ENCODE measurements at places on chromosomes 12 and 14.

DNA sequence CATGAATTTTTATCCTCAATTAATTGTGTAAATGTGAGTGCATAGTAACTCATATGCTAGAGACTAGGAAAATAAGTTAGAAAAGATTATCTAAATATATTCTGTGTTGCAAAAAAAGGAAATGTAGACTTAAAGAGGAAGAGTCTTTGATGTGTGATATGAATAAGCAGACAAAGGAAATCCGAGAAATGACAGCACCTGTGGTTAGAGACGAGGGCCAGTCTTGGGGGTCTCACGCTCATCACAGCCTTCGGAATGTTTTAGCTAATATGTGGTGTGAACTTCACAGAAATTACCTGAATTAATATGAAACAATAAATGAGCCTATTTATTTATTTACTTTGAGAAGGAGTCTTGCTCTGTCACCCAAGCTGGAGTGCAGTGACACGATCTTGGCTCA is 11.6 kb downstream of the ATP6V0A2 start:
- DNase-seq = no peak

DNA sequence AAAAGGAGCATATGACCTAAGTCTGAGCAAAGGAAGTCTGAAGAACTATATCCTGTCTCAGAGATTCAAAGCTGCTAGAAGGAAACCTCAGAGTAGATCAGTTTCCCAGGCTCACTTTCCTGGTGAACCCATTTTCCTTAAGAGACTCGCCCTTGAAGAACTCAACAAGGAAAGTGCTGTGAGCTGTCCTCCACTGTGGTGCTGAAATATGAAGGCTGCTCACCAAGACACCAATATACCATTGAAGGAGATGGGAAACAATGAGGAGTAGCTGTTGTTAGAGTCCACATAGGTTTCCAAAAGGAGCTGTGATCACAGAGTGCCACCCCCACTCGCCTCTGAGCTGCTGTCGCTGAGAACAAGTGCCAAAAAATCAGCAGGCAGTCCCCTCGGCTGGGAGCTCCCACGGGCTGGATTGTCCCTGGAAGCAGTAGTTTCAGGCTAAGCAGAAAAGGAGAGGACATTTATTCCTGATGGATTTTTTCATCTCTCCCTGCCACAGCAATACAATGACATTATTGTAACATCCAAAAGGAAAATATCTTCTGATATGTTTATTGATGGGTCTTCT is 282.1 kb downstream of the RPS29 start:
- peak; percentile 34 for DNase-seq

DNA sequence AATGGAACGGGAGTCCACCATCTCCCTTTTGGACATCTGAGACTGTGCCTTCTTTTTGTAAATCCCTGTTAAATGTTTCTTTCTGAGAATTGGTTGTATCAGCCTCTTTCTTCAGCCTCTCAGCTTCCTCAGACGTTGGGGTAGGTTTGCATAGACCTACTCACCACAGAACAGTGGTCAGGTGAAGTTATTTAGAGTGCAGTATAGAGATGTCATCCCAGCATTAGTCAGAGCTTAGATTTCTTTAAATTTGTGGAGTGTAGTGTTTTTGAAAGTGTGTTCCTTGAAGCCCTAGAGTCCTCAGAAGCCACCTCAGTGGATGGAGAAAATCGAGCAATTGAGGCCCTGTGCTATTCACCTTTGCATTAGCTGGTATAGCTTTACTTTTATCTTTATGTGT is 8.9 kb upstream of the EEA1 start:
- DNase-seq = no peak

- no peak for DNase-seq
Observed at GRCh38 chr14:35632271-35632670, 98.3 kb downstream of the INSM2 start.

DNA sequence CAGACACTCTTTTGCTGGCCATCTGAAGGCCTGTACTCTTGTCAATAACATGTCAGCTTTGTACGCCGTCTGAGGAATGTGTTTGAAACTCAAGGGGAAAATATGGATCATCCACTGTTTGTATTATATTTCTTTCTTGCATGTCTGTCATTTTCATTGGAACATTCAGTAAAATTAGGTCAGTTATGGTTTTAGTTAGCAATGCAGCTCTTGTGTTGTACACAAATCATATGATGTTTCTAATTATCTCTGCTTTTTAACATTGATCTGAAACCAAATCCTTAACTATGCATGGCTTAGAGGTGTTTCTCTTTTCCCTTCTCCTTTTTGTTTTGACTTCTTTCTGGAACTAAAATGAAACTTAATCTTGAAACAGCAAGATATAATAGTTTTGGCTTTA is 333.6 kb upstream of the PRICKLE1 start:
- DNase-seq = no peak

All from kidney tubule cell (primary cell).